ENCODE measurements at places on chromosomes 12 and 14.
A peak's percentile ranks its signal among the peaks of the same experiment; 100 is the strongest.

- no peak for DNase-seq
These were observed 343.0 kb downstream of the BMP4 start for GRCh38 chr14:53613404-53614253.

DNA sequence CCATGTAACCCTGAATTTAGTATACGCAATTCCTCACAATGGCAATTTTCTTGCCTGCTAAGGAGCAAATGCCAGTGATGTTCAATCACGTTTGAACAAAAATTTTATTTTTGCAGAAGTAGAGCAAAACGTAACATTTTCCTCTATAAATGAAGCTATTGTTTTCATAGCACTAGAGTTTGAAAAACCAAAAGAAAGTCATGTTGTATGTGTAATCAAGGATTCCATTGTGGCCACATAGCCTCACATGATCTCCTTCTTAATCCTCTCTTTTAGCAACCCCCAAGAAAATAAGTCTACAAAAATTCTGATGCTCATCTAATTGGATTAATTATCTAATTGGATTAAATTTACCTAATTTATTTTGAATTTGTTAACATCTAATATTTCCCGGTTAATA is 1217.4 kb upstream of the FLRT2 start:
- no peak for DNase-seq

DNA sequence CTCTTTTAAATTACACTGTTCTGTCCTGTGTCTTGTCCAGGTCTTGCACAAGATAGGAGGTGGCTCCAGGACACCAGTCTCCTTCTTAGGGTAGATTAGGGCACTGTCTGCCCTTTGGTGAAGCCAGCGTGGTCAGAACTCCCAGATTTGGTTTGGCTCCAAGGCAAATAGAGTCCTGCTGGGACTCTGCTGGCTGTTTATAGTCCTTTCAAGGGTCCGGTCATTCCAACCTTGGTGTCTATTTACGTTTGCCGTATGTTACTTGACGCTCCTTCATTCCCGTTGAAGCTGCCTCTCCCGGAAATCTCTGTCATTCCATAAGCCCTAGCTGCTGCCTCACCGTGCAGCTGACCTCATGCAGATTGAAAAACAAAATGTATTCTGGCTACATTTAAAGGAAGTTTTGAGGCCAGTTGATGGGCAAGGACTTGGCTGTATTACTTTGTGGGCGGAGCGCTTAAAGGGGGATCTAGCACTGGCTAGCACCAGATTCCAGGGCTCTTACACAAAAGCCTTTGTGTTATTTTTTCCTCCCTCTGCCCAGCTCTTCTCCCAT is 180.6 kb downstream of the AKAP6 start:
- no peak for DNase-seq

- no peak for DNase-seq
These were observed 206.8 kb downstream of the DACT1 start for GRCh38 chr14:58844544-58844943.

DNA sequence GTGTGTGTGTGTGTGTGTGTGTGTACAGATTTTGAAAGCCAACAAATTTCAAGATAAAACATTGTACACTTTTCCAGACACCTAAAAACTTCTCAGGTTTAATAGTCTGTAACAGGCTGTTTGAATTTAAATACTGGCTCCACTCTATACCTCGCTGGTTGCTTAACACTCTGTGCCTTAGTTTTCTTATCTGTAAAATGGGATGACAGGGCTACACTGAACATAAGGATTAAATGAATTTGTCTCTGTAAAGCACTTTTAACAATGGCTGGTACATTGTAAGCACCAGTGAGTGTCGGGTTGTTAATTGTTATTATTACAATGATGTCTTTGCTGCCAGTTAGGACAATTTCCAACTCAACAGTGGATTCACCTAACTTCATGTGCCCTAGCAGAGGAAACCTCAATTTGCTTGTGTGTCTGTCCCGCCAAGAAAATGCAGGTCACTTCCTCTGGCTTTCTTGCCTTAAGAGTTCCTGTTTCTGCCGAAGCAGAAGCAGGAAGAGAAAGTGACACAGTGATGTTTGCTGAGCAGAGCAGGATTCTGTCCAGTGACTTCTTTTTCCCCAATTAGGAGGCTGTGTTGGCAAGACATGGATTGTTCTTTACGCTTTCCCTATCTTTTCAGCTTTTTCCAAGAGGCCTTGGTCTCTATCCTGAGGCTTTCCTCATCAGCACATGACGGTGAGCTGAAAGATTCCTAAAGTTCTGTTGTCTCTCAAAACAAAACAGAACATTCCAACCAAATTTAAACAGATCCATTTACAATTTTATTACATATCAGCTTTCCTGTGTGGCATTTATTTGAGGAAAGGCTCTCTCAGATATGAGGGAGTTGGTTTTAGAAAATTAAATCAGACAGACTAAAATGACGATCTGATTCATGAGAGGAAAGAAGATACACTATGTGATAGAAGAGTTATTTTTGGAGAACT is 154.1 kb upstream of the ATP2B1 start:
- DNase-seq: peak; percentile 21

- no peak for DNase-seq
These were observed 42.4 kb upstream of the CCDC175 start for GRCh38 chr14:59619061-59619460.

DNA sequence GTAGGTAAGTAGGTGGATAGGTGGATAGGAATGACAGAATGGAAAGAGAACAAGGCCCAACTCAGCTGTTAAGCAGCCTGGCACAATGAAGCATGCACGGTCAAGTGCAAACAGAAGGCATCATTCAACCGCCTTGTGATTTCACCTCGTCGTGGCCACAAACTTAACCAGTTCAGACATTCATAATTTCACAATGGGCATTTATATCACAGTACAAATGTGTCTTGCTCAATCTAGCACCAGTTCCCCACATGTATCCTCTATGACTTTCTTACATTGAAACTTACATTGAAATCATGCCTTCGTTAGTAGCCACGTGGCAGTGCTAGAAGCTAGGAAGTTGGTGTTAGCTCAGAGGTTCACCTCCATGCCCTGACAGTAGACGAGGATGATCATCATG is 207.5 kb downstream of the ETV6 start:
- DNase-seq: no peak

DNA sequence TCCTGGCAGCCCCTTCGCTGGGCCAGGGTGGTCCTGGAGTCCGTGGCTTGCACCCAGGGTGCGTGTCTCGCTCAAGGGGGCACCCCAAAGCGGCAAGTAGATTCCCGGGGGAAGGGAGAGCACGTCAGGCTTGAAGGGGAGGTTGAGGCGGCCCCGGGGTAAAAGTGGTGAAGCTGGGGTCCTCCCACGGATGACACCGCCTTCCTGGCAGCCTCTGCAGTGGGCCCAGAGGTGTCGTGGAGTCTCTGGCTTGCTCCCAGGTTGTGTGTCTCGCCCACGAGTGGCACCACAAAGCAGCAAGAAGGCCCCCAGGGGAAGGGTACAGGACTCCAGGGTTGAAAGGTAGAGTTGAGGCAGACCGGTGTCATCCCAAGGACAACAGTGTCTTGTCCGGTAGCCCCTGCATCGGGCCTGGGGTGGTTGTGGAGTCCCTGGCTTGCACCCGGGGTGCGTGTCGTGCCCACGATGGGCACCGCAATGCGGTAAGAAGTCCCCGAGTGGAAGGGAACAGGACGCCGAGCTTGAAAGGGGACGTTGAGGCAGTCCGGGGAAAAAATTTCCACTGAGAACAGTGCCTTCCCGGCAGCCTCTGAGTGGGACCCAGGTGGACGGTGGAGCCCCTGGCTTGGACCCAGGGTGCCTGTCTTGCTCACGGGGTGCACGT is 158.0 kb upstream of the ALG10B start:
- no peak for DNase-seq

- no peak for DNase-seq
These were observed 8.0 kb downstream of the ERP27 start for GRCh38 chr12:14930299-14930698.

- peak; percentile 16 for DNase-seq
These were observed 1.1 kb downstream of the CCDC91 start for GRCh38 chr12:28191051-28192048.

DNA sequence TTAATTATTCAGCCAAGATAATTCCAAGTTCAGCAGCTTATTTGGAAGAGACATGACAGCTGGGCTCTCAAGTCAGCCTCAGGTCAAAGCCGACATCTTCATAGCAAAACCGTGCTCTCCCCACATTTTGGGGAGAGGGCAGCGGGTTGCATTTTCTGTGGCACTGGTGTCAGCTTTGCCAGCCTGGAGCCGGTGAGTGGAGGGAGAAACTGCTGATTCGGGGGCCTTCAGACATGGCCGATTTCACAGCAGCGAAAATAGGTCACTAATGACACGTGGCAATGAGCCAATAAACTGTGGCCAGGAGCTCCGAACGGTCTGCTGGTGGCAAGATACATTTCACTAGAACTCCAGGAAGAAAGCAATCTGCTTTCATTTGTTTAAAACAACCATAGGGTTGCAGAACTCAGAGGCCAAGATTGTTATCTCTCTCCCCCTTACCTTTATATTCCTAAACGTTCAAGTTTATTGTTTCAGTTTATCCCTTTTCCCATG is 173.2 kb downstream of the CAND1 start:
- no peak for DNase-seq

GRCh38 chr14:34204774-34205173 is 253.9 kb upstream of the EGLN3 start:
- no peak for DNase-seq

DNA sequence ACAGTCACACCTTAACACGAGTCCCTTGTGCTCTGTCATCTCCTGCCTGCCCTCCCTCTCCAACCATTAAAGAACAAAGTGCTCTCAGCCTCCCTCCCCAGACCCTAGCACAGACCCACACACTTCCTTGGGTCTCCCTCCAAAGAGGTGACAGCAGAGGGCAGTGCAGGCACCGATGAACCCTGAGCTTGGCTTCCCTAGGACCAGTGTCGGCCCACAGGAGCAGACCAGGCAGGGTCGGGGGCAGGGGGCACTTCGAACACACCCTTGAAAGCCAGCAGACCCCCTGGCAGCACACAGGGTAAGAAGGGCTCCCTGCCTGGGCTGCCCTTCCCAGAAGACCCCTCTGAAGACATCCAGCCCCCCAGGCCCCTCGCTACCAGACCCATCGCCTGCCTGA is 7.0 kb downstream of the CDK2AP1 start:
- no peak for DNase-seq

GRCh38 chr14:104986487-104987164 is 1.0 kb downstream of the CLBA1 start:
- DNase-seq: no peak

DNA sequence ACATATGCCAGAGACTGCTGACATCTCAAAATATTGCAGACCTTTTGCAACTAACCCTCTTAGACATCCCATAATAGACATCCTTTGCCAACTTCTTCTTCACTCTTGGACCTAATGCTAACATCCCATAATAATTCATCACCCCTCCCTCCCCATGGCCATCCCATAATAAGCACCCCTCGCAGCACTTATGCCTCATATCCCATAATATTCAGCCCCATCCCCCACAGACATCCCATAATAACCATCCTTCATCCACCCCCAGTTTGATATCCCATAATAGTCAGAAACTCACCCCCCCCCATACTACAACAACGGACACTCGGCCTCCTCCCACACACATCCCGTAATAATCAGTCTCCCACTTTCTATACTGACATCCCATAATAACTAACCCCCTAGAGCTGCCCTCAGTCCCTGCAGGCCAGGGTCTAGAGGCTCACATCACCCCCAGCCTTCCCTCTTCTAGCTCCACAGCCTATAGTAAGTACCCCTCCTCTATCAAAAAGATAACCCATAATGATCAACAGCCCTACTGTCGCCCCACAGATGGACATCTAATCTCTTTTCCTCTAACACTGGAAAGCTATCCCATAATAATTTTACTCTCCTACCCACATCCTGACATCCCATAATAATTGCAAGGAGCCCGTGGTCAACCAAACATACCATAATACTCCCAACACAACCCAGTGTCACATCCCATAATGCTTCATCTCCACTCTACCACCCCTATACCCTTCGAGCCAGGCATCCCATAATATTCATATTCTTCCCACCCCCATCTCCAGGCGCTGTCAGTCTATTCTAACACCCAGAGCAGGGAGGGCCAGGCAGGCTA is 792 bp upstream of the CHD4 start:
- peak; percentile 52 for DNase-seq

DNA sequence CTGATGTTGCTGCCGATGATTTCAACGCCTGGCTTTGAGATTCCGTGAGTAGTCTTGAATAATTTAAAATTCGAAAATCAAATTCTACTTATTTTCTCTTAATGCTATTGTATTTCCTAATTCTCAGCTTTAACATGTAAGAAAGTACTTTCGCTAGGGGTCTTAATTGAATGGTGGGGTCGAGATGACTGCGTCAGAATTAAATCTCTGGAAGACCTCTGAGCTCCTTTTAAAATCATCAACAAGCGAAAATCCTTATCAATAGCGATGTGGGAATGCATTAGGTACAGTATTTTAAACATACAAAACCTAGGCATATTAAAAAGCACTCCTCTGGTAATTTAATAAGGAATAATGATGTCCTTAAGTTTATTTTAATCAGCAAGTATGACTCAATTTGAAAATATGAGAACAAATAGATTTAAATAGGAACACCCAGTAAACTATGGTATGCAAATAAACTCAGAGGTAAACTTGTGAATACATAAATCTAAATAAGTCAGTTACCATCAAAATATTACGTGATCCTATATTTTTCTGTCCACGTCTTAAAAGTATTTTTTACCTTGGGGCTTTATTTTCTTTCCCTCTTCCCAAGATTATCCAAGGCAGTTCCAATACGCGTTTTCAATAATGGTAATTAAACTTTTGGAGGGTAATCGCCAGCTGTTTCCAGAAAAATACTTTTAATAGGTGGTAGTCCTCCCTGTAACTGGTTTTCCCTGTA is 1.4 kb downstream of the FOXA1 start:
- DNase-seq: no peak

- DNase-seq: no peak
These were observed 14.8 kb downstream of the SMUG1 start for GRCh38 chr12:54173906-54174471.

- no peak for DNase-seq
These were observed 60.4 kb upstream of the KTN1 start for GRCh38 chr14:55519473-55520080.

DNA sequence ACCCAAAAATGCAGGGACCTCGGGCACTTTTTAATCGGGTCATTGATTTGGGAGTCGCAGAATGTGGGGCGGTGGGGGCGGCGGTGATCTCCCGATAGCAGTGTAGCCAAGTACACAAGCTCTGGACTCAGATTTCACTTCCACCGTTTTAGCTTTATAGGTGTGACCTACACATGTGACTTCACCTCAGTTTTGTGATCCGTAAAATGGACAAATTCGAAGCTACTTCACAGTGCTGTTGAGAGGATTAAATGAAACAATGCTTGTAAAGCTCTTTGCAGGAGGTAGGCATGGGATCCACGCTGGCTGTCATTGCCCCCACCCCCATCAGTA is 478 bp downstream of the RITA1 start:
- no peak for DNase-seq

- DNase-seq: no peak
These were observed 128.0 kb downstream of the ETV6 start for GRCh38 chr12:11777451-11777850.
